Psoas muscle (tissue), 8 donors: ENCODE measurements at places on chromosomes 2 and 18.

GRCh38 chr2:8599421-8600242, 82.2 kb upstream of the ID2 start:
- DNase-seq: no peak

DNA sequence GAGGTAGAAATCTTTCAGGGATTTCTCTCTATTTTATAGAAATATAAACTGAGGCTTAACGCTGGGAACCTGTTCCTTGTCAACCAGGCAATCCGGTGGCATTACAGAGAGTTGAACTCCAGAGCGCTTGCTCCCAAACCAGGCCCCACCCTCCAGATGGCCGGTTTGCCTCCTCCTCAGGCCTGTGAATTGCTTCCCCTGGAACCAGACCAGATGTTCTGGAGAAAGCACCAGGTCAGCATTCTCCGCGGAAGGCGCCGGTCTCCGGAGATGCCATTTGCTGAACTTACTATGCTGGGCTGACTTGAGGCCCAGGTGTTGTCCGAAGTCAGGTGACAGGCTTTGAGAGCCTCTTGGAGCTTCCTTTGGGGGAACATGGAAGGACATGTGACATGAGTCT, 17.2 kb downstream of the TNP1 start:
- peak; percentile 82 for DNase-seq

- no peak for DNase-seq
Observed at GRCh38 chr2:27996156-27996922, 105.8 kb downstream of the BABAM2 start.

GRCh38 chr2:200622106-200622505, 36.3 kb downstream of the AOX1 start:
- no peak for DNase-seq

DNA sequence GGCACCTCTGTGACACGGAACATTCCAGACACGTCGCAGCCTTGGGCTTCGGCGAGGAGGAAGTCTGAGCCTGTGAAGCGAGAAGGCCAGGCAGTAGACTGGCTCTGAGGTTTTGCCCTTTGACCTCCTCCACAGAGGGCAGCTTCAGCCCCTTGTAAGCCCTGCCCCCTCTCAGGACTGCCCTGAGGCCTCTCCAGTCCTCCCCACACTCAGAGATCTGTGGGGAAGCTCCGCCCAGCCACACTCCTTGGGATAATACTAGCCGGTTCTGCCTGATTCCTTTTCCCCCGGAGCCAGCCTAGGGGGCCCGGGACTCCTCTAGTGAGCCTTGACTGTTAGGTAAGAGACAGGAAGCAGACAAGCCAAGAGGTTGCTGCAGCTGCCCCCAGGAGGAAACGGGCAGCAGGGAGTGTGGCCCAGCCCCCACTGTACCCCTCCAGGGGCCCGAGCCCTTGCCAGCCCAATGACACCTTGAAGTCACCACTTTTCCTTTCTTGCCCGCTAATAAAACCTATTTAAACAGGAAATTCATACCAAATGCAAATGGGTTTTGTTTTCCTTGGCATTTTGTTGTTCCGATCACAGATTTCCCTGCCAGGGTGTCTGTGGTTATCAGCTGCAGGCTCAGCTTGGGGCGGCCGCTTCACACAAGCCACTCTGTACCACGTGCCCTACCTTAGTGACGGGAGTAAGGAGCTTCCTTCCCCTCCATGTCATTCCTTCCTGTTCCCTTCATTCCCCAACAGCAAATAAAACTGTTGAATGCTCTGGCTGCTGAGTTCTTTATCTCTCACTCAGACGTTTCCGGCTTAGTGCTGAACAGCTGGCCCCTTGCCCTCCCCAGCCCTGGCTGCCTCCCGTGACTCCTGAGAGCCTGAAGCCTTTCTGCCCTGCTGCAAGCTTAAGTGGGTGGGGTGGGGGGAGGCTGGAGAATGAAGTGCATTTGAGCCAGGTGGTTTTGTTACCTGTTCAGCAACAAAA, 124.7 kb downstream of the CABLES1 start:
- DNase-seq: peak; percentile 83

GRCh38 chr2:17979707-17980106, 101.2 kb downstream of the KCNS3 start:
- DNase-seq: no peak

DNA sequence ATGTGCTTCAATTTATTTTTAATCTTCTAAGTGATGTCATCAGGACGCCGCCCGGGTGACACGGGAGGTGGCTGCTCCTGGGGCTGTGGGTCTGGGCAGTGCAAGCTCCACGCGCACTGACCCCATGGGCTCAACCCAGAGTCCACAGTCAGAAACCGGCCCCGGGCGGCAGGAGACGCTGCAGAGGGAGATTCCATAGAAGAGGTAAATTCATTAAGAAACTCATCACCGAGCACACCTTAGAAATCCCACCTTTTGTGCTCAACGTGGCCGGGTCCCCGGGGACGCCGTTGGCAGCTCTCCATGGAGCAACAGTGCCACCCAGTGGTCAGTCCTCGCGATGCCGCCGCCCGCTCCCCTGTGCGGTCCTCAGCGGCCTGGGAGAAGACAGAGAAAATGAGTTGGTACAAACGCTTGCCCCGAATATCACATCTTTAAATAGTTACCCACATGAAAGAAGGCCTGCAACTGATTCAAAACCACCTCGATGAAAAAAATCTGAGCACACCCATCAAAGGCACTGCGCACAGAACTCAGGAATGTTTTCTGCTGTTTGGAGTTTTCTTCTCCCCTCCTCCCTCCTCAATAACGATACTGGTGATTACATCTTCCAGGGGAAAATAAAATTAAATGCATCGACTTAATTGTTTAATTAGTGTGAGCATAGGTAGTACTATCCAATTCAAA, 92.6 kb downstream of the CMPK2 start:
- DNase-seq: peak; percentile 69
